ENCODE measurements at places on chromosomes 13 and 19.

- no peak for DNase-seq
Observed at GRCh38 chr13:112765731-112766130, 75.9 kb downstream of the ATP11A start.

- no peak for DNase-seq
Observed at GRCh38 chr13:31987535-31988170, 43.9 kb upstream of the FRY start.

DNA sequence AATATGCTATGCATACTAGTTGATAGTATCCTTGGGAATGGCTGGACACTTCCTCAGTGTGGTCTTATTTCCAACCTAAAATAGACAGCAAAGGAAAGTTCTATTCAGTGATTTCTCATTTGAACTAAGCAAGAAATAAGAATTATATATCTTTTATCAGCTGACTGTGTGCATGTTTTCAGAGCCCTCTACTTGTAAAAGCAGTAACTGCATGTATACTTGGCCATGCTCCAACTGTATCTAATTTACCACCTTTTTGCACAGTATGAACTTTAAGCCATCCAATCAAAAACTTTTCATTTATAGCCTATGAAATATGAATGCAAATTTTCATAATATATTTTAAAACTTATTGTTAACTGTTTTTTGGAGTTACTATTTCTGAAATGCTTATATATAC is 136.4 kb upstream of the PCDH9 start:
- no peak for DNase-seq

- no peak for DNase-seq
Observed at GRCh38 chr13:66659286-66659685, 570.9 kb downstream of the PCDH9 start.

DNA sequence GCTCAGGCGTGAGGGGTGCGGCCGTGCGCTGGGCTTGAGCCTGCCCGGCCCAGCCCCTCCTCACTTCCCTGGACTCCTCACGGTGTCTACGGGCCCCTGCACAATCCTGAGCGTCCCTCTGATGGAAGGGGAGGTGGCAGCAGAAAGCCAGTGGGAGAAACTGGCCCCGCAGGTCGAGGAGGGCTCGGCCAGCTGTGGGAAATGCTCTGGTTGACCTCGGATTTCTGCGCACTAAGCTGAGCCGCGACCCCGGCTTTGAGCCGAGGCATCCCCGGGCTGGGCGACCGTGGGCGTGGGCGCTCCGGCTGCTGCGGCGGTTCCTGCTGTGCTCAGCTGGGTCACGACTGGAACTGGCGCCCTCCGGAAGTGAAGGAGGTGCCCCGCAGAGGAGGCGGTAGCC is 70.1 kb downstream of the ZNF208 start:
- DNase-seq = no peak

DNA sequence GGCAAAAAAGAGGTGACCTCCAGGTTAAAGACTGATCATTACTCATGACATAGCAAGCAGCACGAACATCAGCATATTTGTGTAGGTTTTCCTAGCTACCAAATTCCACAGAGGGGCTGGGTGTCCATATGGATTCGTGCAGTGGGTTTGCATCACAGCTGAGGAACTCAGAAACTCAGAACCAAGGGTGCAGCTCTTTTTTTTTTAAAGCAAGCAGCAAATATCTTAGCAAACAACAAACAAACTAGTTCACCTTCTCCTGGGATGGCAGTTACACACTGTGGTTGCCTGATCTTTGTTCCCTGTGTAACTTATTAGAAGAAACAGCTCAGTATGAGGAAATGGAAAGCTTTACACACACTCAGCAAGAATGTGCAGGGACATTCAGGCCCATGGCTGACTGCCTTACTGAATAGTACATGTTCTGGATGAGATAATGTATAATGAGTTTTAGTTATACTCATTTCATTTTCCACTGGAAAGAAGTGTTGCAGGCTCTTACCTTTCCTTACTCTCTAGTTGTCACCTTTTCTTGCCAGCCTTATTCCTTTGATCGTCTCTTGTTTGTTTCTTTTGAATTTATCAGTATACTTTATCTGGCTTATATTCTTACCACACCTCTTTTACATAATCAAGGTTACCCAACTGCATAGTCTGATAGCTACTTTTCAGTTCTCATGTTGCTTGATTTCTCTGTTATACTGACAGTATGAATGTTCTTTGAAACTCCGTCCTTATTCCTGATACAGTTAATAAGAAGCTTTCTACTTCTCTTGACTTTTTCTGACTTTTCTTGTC is 4.3 kb downstream of the NDFIP2 start:
- DNase-seq = no peak

- no peak for DNase-seq
Observed at GRCh38 chr19:8355631-8356402, 8.1 kb upstream of the ANGPTL4 start.

- no peak for DNase-seq
Observed at GRCh38 chr19:3398114-3398899, 31.9 kb downstream of the NFIC start.

GRCh38 chr19:46603752-46604231 is 2.7 kb downstream of the CALM3 start:
- DNase-seq = no peak

GRCh38 chr19:57786906-57787305 is 17.4 kb downstream of the ZNF586 start:
- DNase-seq = no peak
